Glomerular endothelial cell (primary cell): ENCODE measurements at places on chromosomes 4 and X.

DNA sequence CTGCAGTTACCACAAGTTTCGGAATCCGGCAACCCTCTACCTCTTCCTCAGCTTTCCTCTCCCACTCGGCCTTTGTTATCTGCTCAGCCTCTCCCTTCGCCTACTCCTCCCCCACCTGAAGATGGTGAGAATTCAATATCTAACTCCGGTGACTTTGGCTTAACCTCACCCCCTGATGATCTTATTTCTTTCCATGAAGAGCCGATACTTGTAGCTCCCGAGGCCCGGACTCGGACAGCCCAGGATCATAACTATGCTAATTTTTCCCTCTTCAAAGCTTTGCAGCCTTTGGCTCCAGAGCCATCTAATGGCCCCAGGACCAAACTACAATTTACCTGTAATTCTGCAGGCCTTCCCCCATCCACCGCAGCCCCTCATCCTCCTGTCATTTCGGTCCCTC is 32.0 kb upstream of the MGST2 start:
- no peak for DNase-seq

GRCh38 chr4:150087006-150087405 is 8.8 kb downstream of the DCLK2 start:
- DNase-seq = no peak

- no peak for DNase-seq
These were observed 319.1 kb upstream of the EMCN start for GRCh38 chr4:100836929-100837328.

- no peak for DNase-seq
These were observed 261.1 kb upstream of the PLCXD1 start for GRCh38 chrX:19912-20571.

GRCh38 chr4:123255971-123256370 is 140.6 kb upstream of the SPRY1 start:
- DNase-seq = no peak

DNA sequence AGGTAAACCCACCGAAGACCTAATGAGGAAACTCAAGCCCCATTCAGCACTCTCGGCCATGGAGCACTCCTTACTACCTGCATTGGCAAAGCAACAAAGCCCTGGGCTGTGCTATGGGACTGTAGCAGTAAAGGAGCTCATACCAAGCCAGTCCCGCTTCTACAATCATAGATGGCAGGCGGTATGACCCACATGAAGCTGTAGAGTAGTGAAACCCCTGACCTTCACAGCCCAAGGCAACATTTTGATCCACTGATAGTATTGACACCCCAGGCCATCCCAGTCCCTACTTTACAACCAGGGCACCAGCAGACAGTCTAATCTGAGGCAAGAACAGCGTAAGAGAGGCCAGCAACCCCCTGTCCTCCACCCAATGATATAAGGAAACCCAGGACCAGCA is 25.2 kb downstream of the CENPC start:
- DNase-seq = no peak

- no peak for DNase-seq
These were observed 207.9 kb upstream of the HS3ST1 start for GRCh38 chr4:11636551-11636950.

GRCh38 chr4:136392576-136392975 is 1139.7 kb downstream of the PCDH18 start:
- no peak for DNase-seq

DNA sequence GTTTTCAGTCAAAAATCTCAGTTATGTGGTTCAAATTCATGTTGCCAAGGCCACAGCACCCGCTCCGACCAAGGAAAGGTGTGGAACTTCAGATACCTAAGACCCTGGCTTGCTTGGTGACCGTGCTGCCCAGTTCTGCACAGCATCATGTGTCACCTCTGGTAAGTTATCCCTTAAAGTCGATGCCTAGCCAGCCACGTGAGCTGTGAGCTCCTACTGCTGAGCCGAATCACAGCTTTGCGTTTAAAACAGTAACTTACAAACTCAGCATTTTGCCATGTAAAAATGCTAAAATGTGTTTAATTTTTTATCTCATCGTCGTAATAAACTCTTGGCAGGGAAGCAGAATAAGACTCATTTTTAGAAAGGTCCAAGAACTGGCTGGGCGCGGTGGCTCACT is 5.3 kb downstream of the TMEM271 start:
- no peak for DNase-seq

DNA sequence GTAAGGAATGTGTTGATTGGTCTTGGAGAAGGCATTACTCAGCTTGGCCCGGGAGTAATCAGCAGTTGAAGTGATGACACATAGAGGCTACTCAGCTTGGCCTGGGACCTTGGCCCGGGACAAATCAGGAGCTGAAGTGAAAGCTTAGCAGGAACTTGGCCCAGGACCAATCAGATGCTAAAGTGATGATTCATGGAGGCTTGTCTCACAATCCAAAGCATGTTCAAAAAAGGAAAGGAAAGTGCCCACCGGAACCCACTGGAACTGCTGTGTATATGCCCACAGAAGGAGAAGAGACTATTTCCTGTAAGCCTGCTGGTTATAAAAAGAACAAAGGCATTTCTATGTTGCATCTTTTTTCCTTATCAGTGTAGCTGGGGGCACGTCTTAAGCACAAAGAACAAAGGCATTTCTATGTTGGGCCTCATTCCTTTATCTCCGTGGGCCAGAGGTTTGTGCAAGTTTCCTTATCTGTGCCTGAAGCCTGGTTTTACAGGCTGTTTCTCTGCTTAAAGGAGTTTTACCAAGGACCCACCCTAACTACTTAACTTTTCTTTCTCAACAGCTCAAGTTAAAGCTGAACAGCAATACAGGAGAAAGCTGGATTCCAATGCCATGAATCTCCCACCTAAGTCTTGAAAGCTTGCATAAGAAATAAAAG is 1176.7 kb downstream of the NLGN4X start:
- DNase-seq = no peak

DNA sequence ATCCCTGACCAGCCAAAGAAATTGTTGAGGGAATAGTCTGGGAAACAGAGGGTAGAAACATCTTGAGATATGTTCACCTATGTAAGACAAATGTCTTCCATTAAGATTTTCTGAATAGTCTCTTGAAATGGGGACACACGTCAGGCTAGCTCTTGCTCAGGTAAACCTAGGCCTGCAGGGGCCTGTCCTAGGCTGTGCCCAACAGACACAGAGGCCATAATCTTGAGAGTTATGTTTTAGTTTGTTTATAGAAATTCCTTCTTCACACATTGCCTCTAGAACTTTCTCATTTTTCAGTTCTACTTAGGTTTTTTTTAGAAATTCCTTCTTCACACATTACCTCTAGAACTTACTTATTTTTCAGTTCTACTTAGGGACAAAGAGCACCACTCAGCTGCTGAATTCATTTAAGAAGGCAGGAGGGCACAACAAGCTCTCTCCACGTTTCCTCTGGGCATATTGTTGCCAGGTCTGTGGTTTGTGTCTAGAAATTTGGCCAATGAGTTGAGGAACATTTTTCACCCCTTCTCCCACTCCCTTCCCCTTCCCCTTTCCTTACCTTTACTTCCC is 94.9 kb downstream of the ARHGAP24 start:
- no peak for DNase-seq

DNA sequence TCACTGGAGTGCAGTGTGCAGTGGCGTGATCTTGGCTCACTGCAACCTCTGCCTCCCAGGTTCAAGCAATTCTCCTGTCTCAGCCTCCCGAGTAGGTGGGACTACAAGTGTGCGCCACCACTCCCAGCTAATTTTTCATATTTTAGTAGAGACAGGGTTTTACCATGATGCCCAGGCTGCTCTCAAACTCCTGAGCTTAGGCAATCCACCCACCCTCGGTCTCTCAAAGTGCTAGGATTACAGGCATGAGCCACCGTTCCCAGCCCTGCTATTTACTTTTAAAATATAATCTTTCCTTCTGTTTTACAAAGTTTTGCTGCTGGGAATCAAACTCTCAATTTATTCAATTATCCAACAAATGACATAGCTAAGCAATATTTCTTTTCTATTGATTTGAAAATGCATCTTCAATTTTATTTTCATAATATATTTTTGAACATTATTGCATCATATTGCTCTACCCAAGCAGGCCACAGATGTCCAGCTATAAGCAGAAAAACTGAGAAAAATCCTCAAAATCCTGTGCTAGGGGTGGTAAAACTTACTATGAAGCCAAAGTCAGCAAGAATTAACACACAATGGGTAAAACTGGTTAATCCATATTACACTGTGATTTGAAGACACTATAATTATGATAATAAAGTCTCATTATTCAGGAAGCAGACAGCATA is 5.2 kb downstream of the TIFA start:
- no peak for DNase-seq

DNA sequence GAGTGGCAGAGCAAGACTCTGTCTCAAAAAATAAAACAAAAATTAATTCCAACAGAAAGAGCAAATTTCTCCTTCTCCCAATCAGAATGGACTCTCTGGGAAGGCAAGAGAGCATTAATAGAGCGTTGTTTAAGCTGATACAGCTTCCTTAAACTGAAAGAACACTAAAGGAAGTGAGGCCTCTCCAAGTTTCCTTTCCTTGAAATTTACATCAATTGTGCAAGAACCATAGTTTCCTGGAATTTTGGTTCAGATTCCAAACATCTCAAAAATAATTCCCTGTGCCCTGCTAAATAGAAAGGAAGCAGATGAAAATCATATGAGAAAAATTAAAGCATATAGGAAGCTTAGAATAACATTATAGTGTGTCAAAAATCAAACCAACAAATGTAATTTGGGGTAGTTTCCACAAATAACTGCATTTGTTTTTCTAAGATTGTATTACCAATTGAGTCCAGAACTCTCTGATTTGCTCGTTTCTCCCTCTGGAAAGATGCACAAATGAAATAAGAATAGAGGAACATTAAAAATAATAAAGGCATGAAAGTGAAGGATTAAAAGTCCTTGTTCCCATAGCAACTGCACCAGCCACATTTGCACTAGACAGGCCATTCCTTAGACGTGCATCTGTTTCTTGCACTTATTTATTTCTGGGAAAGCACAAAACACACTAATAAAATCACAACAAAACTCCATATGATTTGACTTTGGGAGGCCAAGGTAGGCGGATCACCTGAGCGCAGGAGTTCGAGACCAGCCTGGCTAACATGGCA is 3.7 kb upstream of the FAM241A start:
- DNase-seq = no peak

GRCh38 chr4:151564321-151564720 is 155.3 kb downstream of the FHIP1A start:
- no peak for DNase-seq

DNA sequence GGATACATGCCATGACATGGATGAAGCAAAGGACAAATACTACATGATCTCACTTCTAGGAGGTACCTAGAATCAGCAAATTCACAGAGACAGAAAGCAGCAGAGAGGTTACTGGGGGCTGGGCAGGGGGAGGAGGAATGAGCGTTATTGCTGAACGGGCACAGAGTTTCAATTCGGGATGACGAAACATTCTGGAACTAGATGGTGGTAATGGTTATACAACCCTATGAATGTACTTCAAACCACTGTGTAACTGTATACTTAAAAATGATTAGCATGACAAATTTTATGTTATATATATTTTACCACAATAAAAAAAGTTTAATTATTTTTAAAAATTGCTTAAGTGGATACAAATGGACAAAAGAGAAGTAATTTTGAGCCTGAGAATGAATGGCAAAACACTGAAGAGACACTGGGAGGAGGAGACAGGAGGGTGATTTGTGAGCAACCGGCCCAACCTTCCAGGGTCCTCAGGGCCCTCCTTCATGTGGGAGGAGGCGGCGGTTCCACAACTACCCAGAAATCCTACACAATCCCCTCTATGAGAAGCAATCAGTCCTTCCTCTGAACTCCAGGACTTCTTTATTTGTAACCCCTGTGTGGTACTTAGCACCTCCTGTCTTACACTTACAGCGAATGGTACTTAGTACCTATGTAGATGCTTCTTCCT is 14.1 kb downstream of the ACSL1 start:
- DNase-seq = no peak

DNA sequence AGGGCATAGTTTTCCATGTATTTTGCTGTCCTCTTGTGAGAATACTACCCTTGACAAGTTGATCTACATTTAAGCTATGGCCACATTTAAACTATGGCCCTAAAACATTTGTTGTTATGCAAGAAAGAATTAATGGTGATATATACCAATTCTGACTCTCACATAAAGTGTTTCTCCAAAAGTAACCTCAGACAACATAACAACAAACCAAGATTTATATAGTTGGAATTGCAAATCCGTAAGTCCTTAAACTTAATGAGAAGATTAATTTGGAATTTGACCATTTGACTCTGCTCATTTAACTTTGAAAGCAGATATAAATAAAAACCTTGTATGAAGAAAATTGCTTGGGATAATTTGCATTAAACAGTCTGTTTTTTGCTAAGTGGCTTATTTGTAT is 38.9 kb downstream of the RUFY3 start:
- DNase-seq = no peak

- DNase-seq = no peak
These were observed 200.3 kb downstream of the AASDH start for GRCh38 chr4:56186808-56187523.

DNA sequence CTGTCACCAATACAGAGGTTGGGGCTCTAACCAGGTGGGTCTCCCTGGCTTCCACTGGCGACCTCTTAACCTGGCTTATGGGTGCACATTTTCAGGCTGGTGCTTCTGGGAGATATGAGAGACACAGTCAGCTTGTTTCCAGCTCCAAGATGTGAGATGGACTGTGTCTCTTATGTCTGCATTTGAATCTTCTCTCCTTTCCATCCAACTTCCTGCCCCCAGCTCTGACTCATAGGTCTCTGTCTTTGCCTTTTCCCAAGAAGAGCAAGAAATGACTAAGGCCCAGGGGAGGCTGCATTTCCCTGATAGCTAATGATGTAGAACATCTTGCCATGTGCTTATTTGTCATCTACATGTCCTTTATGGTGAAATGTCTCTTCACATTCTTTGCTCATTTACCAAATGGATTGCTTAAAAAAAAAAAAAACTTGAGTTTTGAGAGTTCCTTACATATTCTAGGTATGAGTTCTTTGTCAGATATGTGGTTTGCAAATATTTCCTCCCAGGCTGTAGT is 3.2 kb upstream of the UXT start:
- no peak for DNase-seq

GRCh38 chrX:44874420-44875184 is 1.6 kb downstream of the KDM6A start:
- DNase-seq = no peak

GRCh38 chrX:22666441-22666840 is 333.3 kb upstream of the DDX53 start:
- DNase-seq = no peak

DNA sequence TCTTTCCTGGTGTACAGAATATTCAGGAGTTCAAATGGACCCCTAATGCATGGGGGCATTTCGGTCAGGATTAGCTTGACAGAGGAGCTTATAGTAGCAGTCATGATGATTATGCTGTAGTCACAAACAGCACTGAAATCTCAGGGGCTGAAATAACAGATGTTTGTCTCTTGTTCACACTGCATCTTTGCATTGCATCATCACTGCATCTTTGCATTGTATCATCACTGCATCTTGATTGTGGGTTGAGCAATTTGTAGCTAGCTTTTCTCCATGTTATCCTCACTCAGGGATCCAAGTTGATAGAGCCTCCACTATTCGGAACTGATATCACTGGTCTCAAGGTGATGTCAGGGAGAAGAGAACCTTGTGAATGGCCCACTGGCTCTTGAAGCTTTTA is 160.9 kb downstream of the GATB start:
- DNase-seq = no peak
